ENCODE measurements at places on chromosomes 13 and 19.

GRCh38 chr13:20847296-20847695 is 55.2 kb downstream of the XPO4 start:
- DNase-seq, result no peak

DNA sequence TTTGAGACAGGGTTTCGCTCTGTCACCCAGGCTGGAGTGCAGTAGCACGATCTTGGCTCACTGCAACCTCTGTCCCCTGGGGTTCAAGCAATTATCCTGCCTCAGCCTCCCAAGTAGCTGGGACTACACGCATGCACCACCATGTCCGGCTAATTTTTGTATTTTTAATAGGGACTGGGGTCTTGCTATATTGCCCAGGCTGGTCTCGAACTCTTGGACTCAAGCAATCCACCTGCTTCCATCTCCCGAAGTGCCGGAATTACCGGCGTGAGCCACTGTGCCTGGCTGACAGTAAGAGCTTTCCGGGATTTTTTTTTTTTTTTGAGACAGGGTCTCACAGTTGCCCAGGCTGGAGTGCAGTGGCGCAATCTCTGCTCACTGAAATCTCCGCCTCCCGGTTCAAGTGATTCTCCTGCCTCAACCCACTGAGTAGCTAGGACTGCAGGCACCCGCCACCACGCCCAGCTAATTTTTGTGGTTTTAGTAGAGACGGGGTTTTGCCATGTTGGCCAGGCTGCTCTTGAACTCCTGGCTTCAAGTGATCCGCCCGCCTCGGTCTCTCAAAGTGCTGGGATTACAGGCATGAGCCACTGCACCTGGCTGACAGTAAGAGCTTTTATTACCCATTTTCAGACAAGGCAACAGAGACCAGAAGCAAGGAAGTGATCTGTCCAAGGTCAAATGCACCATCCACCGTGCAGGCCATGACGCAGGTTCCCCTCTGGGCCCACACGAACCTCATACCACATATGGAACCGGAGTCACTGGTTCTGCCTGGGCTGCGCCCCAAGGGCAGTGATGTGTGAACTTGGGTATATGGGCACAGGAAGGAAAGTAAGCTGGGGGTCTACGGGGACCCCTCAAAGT is 21.0 kb downstream of the RFX1 start:
- no peak for DNase-seq

DNA sequence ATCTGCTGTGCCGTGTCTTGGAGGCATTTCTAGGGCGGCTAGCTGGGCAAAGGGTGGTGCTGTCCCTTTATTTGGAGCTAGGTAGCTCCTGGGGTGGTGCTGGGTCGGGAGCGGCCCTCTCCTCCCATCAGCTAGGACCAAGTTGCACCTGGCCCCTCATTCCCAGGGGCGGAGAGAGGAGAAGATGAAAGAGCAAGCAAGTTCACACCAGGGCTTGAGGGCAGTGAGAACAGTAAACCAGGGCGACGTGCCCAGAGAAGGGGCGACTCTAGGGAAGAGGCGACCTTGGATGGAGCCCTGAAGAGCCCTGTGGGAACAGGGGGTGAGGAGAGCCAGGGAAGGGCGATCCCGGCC is 17.0 kb upstream of the KCNN1 start:
- no peak for DNase-seq

GRCh38 chr13:20101467-20102316 is 59.2 kb downstream of the GJA3 start:
- DNase-seq, result no peak

GRCh38 chr13:111265006-111265700 is 55.3 kb upstream of the TEX29 start:
- DNase-seq, result no peak

DNA sequence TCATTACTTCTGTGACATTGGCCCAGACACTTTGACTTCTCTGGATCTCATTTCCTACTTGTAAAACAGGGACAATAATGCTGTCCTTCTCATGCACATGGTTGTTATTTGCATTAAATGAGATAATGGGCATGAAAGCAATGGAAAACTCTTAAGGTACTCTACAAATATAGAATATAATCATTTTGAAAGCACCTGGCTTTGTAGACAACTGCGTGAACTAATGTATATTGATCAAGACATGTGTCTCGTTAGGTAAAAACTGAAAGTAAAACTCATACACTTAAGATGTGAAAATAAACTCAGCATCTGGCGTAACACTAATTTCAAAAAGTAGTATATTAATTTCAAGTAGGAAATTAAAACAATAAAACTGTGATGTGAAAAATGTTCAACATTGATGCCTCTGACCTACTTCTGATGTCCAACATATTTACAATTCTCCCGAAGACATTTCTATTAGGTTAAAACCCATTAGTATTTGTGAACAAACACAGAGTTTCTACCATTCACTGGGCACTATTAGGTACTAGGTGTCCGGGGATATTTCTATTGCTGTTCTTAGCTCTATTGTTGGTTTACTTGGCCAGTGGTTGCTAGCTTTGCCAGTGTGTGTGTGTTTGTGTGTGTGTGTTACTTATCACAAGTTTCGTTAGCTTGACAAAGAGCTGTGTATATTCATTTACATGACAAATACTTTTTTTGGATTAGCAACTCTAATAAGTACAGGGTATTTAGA is 220.5 kb downstream of the KCNRG start:
- DNase-seq, result no peak

All from stimulated activated CD8-positive, alpha-beta memory T cell treated with anti-CD3 and anti-CD28 coated beads, Interleukin-7, amount 100 ng/mL, for 1 hour (primary cell).